ENCODE measurements at places on chromosomes 12 and 14. TPM values are rescaled to one million over a fixed set of nuclear protein-coding genes. Genes with fewer than 3 reads are reported as not detected.

The CLEC1B gene
- polyA plus RNA-seq, result 2.0 TPM

The HHIPL1 gene
- polyA plus RNA-seq, result not detected

The PARPBP gene
- 2.3 TPM for polyA plus RNA-seq

The GARIN6 gene
- not detected for polyA plus RNA-seq

The LALBA gene
- not detected for polyA plus RNA-seq

The DBX2 gene
- not detected for polyA plus RNA-seq

The CD69 gene
- 142 TPM for polyA plus RNA-seq

The ABCC9 gene
- not detected for polyA plus RNA-seq

GRCh38 chr14:97713023-97713422 is 915.8 kb downstream of the VRK1 start:
- DNase-seq, result no peak

- peak; percentile 56 for DNase-seq
These were observed 41.6 kb downstream of the UBE3B start for GRCh38 chr12:109518820-109519665.

- DNase-seq, result no peak
These were observed 399 bp upstream of the ZNF705A start for GRCh38 chr12:8156416-8156815.

DNA sequence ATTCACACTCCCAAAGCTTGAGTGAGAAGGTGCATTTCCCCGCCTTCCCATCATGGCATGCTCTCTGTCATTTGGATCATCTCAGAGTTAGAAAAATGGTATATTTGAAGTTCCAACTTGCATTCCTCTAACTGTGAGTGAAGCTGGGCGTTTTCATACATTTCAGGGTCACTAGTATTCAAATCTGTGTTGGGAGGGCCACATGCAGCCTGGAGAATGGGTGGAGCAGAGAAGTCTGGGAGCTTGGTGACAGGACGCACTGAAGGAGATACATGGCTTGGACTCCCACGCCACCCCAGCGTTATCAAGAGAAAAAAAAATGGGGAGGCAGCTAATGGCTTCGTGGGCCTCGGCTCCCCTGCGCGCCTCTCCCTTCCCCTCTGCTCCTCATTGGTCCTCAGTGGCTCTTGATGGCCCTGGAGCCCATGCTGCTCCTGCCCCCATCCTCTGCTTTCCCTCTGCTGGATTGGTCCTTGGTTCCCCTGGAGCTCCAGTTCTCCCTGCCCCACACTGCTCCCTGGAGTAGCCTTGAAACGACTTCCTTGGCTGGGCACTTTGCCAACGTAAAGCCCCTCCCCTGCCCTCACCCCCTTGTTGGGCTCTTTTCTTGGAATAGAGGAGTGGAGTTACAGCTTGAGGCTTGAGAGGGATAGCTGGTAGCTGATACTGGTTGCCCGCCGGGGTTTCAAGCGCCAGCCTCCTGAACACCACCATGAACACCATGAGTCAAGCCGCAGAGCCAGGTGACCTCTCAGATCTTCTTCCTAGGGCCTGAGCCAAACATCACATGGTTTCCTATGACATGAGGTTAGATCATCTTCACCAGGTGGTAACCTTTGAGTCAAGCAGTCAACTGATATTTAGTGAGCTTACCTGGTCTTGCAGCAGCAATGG is 139.6 kb downstream of the PRKCH start:
- DNase-seq, result no peak

GRCh38 chr14:91872011-91872501 is 4.7 kb upstream of the TC2N start:
- no peak for DNase-seq

GRCh38 chr12:70007687-70008086 is 182.7 kb downstream of the MYRFL start:
- DNase-seq, result no peak

DNA sequence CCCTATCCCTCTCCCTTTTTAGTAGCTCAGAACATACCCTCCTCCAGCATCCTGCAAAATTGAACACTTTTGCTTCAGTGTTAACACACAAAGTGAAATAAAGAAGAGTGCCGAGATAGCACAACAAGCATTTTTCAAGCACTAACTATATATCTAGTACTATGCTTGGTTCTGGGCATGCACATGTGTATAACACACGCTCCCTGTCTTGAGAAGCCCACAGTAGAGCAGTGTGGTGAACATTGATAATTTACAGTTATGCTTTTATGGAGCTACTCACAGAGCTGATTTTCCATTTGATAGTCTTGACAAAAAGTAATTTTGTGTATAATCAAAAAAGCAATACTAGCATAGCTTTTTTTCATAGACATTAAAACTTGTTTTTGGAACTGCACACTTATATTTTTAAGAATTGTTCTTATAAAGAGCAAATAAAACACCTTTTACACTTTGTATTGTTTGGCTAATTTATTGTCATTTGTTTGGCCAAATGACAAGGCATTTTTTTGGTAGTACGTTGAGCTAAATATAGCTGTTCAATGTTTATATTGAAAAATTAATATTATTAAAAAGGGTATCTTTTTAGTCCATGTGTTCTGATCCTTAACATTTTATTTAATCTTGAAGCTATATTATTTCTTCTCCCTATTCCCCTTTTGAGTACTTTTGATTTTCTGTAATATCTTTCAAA is 39.7 kb downstream of the LEMD3 start:
- no peak for DNase-seq

DNA sequence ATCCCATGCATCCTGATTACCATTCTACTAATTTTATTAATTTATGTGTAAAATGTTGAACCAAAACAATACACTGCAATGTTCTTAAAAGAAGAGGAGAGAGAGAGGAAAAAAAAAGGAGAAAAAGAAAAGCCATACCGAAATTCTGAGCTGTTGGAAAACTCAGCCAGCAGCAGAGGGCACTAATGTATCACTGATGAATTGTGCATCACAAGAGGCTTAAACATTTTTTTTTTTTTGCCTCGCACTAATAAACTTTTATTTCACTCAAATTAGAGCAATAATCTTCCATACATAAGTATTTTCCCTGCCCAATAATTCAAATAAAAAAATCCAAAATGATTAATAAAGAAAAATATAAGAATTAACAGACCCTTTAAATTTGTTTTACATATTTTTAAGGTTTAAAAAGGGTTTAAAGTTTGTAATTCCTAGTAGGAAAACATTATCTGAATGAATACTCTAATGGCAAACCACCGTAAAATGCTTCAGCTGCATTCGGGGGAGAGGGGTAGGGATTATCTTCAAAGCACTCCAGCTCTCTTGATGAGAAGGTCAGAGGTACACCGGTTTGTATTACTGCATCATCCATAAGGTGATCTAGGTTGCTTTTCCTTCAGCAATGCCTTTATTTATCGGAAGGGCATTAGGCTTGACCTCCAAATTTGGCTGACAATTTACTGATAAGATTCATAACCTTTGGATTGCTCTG is 41.9 kb downstream of the ATP23 start:
- no peak for DNase-seq

DNA sequence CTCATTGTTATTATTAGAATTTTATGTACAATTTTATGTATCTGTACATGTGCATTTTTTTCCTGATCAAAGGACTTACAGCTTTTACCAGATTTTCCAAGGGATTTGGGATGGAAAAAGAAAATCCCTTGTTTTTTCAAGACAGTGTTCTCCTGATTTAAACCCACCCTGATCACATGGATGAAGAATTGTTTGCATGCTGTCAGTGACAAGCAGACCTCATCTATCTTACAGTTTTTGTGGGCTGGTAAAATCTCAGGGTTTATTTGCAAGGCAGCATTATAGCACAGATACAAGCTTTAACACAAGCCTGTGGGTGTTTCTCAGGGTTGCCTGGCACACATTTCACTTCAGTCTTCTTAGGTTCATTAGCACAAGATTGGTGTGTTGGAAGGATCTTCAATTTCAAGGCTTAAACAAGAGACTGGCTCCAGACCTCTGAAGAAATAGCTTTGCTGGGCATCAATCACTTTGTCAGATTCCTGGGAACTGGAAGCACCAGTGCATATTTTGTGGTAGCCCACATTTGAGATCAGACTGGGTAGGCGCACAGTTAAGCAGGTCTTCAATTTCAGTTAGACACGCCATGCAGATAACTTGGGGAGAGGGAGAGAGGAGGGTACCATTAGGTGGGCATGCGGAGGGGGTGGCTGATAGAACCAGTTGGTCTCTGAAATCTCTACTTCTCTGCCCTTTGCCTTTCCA is 118.0 kb downstream of the TBX5 start:
- DNase-seq, result no peak

GRCh38 chr14:24274101-24274543 is 2.7 kb upstream of the RABGGTA start:
- no peak for DNase-seq

- no peak for DNase-seq
These were observed 1180.6 kb downstream of the VRK1 start for GRCh38 chr14:97977651-97978261.

GRCh38 chr12:92928421-92928961 is 604 bp downstream of the EEA1 start:
- DNase-seq, result peak; percentile 52

- no peak for DNase-seq
These were observed 87.2 kb upstream of the KRAS start for GRCh38 chr12:25337916-25338315.

DNA sequence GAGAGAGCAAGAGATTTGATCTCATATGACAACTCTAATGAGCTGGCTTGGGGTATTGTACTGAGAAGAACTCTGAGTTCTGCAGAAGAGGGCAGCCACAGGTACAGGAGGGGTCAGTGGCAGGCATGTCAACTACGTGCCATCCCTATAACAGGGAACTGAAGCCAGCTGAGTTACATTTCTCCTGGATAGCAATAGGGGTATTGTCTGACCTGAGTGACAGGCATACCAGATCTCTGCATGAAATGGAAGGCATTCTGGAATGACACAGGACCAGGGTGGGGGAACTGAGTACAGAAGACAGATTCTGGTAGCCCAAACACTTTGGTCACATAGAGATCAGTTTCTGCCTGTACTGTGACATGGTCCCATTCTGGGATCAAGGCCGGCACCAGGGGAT is 35.8 kb downstream of the EFCAB11 start:
- DNase-seq, result no peak

GRCh38 chr12:100868487-100868886 is 73.9 kb downstream of the ANO4 start:
- DNase-seq, result no peak

GRCh38 chr14:65731933-65732506 is 319.5 kb downstream of the FUT8 start:
- no peak for DNase-seq

- DNase-seq, result no peak
These were observed 33.9 kb upstream of the CDKN3 start for GRCh38 chr14:54362759-54363437.

- no peak for DNase-seq
These were observed 23.0 kb upstream of the ITGA5 start for GRCh38 chr12:54442099-54442498.

DNA sequence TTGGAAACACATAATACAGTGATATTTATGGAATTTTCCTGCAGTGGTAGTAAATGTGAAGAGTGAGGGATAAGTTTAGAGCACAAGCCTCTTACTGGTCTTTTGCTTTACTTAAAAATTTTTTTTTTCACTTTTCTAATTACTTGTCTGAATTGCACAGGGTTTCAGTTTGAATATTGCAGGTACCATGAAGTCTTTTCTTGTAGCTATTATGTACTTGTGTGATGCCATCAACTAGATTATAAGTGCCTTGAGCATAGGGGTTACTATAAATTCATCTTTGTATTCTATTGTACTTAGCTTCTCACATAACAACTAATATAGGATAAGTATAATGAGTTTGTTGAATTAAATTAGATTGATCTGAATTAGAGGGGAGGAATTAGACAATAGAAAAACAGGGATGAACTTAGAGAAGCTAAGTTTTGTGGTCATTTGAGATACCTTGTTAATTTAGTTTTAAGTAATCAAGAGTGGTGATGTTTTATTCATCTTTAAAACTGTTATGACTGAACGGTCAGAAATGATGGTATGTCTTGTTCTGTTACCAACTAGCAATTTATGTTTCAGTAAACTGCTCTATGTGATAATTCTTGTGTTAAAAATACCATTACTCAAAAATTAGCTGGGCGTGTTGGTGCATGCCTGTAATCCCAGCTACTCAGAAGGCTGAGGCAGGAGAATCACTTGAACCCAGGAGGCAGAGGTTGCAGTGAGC is 42.1 kb downstream of the CCDC91 start:
- no peak for DNase-seq

- no peak for DNase-seq
These were observed 31.5 kb upstream of the LMNTD1 start for GRCh38 chr12:25584596-25584995.

DNA sequence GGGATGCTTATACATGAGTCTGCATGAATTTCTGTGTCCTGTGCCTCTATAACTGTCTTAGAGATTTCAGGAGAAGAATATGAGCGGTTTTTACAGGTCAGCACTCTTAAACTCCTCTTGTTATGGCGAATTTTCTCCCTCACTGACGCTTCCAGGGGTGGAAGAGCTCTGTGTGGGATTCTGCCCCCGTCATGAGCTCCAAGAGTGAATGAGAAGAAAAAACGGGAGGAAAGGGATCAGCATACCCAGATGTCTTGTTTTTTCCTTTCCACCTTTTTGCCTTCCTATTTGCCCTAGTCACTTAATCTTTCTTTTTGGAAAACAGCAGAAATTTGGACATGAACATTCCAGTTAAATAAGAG is 651 bp downstream of the PFKM start:
- DNase-seq, result no peak

DNA sequence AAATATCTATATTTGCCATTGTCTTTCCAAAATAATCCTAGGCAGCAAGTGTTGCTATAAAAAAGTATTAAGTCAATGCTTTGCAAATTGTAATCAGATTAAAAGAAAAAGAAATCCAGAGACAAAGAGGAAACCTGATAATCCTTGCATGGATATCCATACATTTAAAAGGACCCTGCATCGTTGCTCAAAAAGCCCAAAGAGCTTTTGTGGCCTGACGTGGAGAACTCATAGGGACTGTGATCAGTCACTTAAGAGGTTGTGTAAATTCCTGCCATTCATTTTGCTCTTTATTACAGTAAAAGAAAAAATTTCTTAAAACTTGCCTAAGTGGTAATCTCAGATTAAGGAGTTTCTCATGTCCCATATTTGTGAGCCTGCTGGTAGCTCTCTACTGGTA is 392.6 kb downstream of the C12orf75 start:
- no peak for DNase-seq

DNA sequence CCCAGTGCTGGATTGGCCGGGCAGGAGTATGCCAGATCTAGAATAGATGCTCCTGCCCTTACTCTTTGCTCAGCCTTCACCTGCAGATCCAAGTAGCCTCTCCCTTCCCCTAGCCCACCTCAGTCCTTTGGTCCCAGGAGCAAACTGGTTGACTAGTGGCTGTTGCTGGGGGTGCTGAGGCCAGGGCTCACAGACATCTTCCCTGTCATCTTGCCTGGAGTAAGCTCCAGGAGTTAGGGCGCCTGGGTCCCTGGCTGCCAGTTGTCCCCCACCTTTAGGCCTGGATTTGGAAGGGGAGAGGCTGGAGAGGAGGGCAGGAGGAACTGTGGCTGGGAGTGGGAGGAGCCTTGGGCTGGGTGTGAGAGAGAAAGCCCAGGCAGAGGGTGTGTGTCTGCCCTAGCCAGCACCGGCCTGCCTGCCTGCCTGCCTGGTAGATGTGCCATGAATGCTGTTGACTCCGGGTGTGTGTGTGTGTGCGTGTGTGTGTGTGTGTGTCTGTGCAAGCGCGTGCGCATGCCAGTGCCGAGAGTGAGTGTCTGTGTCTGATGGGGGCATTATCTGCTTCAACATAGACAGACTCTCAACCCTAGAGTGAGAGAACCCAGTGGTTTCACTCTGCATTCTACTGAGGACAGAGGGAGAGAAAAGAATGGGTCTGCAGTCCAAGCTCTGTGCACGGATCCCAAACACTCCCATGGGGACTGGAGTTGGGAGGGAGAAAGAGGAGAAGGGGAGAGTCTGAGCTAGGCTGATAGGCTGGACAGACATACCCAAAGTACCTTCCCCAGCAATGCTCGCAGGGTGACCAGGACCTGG is 845 bp upstream of the RARG start:
- DNase-seq, result peak; percentile 55

GRCh38 chr12:93115646-93116045 is 186.6 kb upstream of the EEA1 start:
- no peak for DNase-seq
